ENCODE measurements at places on chromosomes 3 and 15. TPM values are rescaled to one million over a fixed set of nuclear protein-coding genes. Genes with fewer than 3 reads are reported as not detected.

DNA sequence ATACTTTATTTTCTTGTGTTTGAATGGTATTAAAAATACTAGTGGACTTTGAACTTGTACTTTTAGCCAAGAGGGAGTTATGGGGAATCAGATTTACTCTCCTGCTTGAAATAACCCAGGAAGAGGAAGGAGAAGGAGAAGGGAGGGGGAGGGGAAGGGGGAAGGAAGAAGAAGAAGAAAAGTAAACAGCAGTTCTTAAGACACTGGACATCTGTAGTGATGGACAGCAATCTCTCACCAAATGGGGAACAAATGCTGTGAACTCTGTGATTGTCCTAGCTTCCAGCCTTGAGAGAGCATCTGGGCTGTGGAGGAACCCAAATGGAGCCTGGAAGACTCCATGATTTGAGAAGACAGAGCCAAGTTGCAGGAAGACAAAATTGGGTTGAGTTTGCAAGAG, 52.0 kb downstream of the VPS8 start:
- DNase-seq, result no peak

The VEPH1 gene
- polyA plus RNA-seq, result 29.2 TPM

- DNase-seq, result no peak
Measured at GRCh38 chr3:167913219-167913835, 177.8 kb downstream of the SERPINI1 start.

DNA sequence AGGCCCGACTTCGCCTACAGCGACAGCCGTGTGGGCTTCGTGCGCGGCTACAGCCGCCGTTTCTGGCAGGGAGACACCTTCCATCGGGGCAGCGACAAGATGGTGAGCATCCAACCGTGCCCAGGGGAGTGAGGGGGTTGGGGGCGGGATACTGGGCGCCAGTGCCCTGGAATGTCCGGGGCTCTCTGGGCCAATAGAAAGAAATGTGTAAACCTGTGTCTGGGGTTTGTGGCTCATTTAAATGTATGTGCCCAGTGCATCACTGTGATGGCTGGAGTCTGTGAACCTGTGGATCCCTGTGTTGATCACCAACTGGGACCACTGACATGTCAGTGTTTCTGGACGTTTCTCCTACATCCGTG, 423 bp downstream of the CHAC1 start:
- peak; percentile 58 for DNase-seq

The OR5K2 gene
- polyA plus RNA-seq, result not detected

The AHSG gene
- polyA plus RNA-seq, result 0.34 TPM

- DNase-seq, result no peak
Measured at GRCh38 chr15:36301947-36302346, 277.5 kb upstream of the CDIN1 start.

DNA sequence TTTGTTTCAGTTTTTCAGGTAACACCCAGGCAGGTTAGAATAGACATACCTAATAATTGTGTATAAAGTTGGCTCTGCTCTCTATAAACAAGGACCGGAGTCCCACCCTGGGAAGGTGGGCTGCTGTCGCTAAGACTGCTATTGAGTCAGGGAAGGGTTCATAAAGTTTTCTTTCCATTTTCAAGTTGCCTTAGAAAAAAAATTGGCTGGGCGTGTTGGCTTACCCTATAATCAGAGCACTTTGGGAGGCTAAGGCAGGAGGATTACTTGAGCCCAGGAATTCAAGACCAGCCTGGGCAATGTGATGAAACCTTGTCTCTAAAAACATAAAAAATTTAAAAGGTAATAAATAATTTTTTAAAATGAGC, 11.3 kb upstream of the PIAS1 start:
- DNase-seq, result no peak

The PPP1R2 gene
- polyA plus RNA-seq, result 34.0 TPM

- DNase-seq, result no peak
Measured at GRCh38 chr3:77772459-77772858, 732.6 kb downstream of the ROBO2 start.

GRCh38 chr15:41853831-41854230, 15.2 kb downstream of the PLA2G4B start:
- no peak for DNase-seq

DNA sequence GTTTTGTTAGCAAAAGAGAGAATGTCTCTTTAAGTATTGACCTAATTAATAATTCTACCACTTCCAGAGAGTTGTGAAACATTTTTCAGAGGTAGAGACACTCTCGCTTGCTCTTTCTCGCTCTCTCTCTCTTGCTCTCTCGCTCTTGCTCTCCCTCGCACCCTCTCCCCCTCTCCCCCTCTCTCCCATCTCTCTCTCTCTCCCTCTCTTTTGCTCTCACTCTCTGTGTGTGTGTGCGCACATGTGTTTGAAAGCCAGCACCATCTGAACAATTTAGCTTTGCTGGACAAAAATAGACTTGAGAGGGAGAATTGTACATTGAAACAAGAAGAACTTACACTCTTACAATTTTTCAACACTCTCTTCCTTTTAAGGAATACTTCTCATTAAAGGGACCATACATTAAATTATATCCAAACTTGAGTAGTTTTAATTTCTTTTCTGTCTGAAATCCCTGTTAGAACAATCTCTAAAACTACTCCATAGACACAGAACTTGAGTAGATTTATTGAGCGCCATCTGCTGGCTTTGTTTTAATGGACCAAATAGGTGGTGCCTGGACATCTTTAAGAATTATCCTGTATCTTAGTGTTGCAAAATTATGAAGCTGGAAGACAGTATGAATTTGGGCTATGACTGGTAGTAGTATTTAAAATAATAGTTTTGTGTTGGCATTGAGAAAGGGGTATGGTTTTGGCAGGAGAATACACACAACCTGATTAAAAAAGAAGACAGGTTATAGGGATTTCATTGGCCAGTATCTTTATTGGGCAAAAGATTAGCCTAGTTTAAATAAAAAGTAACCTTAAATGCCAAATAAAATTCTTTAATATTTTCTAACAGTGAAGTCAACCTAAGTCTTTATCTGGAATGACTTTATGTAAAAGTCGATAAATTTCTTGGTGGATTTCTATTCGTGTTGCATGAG, 124.6 kb downstream of the AKAP13 start:
- DNase-seq, result no peak

- no peak for DNase-seq
Measured at GRCh38 chr3:134619884-134620445, 30.9 kb downstream of the KY start.

DNA sequence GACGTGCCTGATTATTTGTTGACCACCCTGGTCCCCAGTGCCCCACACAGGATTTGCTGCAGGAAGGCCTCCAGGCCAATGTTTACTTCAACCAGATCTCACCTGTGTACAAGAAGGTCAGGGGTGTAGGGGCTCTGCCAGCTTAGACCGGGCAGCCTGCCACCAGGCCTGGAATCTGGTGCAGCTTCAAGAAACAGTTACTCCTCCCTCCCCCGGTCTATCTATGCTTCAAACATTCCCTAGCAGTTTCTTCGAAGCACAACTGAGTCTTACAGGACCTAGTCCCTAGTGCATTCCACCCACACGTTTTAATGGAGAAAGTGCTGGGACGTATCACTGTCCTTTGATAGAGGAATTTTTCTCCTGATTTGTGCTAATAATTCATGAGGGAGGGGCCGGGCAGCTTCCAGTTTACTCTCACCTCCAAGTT, 8.0 kb downstream of the SH3BP5 start:
- DNase-seq, result no peak

The LRRC31 gene
- polyA plus RNA-seq, result not detected

DNA sequence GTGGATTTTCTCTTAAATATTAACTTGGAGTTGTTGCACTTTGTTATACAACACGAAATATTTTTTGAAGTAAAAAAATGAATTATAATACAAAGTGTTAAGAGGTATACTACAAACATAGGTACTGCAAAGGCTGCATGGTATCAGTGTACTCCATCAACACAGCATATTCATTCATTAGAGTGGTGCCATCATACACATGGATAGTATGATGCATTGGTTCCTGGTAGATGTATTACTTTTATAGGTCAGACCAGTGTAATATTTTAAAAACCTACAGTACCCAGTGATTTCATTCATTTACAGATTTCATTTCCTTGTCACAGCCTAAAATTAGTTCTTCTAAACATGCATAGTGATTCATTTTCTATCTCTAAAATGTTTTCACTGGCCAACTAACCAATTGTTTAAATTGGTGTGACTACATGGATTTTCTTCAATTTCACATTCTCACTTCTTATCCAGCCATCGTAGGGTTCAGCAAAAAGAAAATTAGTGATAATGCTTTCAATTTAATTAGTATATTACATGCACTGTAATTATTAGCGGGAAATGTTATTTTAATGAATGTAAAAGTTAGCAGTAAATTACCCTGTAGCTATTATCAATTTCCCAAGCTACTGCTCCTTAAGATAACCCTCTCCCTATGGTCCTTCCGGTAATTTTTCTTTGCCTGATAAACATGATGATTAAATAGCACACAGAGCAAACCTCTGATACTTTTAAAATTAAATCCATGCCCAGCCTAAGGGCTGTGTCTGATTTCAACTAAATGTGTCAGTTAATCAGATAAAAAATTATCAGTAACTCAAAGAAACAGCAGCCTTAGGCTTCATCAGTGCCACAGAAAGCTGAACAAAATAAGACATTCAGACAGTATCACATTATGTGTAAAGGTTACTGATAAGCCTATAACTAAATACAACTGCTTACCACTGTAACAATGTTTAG, 68.4 kb downstream of the DPH6 start:
- no peak for DNase-seq

DNA sequence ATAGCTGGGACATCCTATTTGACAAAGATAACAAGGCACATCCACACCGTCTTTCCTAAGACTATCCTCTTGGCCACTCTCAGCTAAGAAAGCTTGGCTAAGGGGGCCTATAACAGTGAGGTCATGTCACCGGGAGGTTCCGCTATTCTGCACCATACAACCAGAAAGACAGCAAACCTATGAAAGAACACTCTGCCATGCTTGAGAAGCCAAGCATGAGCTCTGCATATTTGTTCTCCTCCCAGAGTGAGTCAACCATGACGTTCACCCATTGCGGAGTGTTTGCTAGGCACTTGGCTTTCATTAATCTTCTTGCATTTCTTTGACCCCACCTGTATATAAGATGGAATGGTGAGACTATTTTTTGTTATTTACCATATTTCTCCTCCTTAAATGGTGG, 141.2 kb downstream of the GMNC start:
- peak; percentile 37 for DNase-seq

DNA sequence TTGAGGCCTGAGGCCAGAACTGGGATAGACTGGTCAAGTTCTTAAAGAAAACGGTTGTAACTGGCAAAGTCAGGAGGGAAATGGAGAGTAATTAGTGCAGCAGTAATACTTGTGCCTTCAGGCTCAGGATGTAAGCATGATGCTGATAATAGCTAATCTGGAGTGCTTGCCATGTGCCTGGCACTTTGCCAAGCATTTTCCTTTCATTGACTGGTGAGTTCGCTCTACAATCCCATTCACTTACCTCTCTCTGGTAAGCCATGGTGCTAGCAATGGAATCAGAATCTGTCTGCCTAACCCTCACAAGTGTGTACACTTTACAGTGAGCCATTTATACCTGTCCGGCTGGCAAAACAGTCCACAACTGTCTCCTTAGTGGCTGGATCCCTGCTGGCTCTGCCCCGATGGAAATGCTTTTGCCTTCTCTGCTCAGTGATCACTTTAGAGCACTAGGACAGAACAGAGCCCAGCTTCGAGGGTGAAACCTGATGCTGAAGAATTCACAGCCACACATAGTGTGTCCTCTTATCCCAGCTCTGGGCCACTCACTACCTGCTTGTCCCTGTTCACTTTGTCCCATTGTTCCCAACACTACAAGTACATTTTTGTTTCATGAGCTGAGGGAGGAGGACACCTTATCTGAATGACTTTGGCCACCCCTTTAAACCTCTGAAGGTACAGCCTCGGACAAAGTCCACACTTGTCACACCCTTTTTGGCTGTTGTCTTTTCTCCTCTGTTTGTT, 10.3 kb downstream of the CHP1 start:
- peak; percentile 53 for DNase-seq

DNA sequence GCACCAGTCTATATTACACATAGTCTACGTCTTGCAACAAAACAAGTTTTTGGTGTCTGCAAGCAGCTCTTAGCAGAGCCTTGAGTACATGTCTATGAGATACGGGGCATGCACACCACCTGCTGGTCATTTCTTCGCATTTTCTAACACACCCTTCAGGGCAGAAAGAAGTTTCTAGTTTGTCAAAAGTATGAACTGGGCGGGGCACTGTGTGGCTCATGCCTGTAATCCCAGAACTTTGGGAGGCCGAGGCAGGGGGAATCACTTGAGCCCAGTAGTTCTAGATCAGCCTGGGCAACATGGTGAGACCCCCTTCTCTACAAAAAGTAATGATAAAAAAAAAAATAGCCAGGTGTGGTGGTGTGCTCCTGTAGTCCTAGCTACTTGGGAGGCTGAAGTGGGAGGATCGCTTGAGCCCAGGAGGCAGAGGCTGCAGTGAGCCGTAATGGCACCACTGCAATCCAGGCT, 64.2 kb upstream of the ARL8B start:
- DNase-seq, result peak; percentile 87

- DNase-seq, result no peak
Measured at GRCh38 chr3:105332961-105333360, 33.7 kb upstream of the ALCAM start.

- no peak for DNase-seq
Measured at GRCh38 chr3:151548195-151548594, 87.3 kb upstream of the IGSF10 start.

Data from kidney (tissue), 22 donors.